DMS 273 treated with DMSO at 0.1 percent for 48 hours (cell line): ENCODE measurements at places on chromosomes 2 and 18.

GRCh38 chr18:77127769-77128671 is 4.6 kb downstream of the MBP start:
- DNase-seq, result peak; percentile 34

- DNase-seq, result no peak
Measured at GRCh38 chr2:171553858-171554257, 31.6 kb downstream of the CYBRD1 start.

- DNase-seq, result no peak
Measured at GRCh38 chr2:19102696-19103423, 255.6 kb downstream of the OSR1 start.

DNA sequence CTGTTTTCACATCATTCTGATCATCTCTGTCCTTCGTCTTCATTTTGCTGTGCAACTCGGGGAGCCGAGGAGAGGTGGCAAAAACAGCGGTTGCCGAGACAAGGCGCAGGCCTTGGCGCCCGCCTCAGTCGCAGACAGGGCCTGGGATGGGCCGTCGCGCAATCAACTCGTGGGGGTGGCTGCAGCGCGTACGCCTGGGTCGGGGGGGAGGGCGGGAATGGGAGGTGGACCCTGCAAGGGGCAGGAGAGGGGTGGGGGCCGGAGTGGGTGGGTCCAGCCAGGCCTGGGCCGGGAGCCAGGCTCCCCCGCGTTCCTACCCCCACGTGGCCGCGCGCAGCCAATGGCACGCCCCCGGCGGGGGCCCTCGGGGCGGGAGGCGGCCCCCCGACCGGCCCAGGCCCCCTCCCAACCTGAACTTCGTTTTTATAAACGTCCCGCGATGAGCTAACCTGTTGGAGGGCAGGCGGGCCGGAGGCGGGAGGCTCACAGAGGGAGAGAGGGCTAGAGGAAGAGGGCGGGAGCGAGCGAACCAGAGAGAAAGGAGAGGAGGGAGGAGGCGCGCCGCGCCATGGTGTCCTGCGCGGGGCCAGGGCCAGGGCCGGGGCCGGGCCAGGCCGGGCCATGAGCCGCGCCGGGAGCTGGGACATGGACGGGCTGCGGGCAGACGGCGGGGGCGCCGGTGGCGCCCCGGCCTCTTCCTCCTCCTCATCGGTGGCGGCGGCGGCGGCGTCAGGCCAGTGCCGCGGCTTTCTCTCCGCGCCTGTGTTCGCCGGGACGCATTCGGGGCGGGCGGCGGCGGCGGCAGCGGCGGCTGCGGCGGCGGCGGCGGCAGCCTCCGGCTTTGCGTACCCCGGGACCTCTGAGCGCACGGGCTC is at the start of gene HOXD13:
Gene HOXD13 (plus strand): TSS at position 452 of the 875 bp plus-strand sequence. CDS start 170 bp downstream, at position 622.
- peak; percentile 9 for DNase-seq

GRCh38 chr2:58138396-58139030 is 91.9 kb downstream of the VRK2 start:
- DNase-seq, result no peak

- DNase-seq, result no peak
Measured at GRCh38 chr18:2990956-2991640, 21.8 kb downstream of the LPIN2 start.

DNA sequence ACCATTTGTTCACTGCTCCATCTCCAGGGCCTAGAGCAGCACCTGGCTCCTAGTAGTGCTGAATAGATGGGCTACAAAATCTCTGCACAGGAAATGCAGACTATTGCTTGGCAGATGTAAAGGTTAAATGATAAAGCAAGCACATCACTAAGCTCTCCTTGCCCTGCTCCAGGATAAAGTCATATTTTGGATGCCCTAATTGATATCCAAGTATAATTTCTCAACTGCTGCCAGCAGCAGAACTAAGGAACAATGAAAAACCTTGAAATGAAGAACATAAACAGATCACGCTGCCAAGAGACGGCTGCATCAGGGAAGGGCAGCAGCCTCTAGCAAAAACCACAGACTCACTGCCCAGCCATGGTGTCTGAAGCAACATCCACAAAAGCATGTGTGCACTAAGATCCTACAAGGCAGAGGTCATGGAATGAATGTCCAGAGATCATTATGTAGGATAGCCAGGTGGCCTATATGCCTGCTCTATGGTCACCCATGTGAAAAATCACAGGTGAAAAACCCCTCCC is 134.7 kb downstream of the TMEM163 start:
- DNase-seq, result no peak

GRCh38 chr2:104040771-104041170 is 813.1 kb upstream of the POU3F3 start:
- DNase-seq, result no peak

DNA sequence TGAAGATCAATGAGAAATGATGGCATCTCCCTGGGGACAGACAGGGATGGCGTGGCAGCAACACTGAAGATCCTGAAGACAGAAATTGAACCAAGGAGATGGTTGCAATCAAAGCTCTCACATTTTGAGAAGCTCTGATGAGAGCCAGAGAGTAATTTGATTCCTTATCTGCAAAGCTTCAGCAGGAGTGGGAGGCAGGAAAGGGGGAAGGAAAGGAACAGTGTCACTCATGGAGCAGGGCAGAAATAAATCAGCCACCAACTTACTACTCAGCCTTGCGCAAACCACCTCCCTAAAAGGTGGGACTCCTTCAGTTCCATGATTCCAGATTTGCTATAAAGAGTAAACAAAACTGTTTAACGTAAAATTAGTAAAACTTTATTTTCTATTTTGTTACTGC is 119.2 kb downstream of the CACNB4 start:
- no peak for DNase-seq

GRCh38 chr2:5932556-5933469 is 240.6 kb downstream of the SOX11 start:
- no peak for DNase-seq

DNA sequence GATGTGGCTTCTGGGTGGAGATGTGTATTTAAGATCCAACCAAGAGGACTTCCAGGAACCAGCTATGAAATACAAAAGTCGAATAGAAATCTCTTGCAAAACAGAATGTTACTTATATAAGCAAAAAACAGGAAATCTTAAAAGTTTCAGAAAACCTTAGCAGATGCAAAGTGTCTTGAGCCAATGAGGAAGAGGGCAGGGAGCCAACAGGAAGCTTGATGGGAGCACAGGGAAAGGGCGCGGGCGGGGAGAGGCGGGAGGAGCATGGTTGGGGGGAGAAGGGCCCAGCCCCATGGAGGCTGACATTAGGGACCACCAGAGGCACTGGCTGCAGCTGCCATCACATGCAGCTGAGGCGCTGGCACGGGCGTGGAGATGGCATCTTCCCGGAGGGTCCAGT is 203.3 kb downstream of the SNTG2 start:
- DNase-seq, result no peak

DNA sequence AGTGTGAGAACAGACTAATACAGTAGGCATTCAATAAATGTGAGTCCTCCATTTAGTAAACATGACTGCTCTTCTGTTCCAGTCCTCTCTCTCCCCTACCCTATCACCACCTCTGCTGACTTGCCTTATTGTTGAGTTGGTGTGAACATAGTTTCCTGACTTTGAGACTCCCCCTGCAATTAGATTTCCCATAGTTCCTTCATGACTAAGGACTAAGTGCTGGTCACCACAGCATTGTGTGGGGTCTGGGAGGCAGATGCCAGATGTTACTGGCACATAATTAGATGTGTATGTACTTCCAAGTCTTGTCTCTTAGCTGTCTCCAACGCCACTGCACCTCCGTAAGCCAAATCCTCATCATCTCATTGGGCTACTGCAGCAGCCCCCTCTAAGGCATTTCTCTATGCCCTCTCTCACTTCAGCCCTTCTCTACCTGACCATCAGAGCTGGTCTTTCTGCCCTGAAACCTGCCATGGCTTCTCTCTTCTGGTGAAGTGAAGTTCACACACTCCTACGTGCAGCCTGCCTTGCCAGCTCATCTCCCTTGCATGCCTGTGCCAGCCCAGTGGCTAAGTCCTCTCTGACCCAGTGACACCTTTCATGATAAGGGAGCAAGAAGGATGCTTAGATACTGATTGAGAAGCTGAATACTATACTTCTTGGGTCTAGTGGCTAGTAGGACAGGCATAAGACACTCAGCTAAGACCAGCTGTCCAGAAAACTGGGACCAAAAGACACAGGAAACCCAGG is 81.6 kb upstream of the ALPP start:
- DNase-seq, result no peak

- DNase-seq, result no peak
Measured at GRCh38 chr2:45776160-45776955, 124.9 kb downstream of the PRKCE start.

DNA sequence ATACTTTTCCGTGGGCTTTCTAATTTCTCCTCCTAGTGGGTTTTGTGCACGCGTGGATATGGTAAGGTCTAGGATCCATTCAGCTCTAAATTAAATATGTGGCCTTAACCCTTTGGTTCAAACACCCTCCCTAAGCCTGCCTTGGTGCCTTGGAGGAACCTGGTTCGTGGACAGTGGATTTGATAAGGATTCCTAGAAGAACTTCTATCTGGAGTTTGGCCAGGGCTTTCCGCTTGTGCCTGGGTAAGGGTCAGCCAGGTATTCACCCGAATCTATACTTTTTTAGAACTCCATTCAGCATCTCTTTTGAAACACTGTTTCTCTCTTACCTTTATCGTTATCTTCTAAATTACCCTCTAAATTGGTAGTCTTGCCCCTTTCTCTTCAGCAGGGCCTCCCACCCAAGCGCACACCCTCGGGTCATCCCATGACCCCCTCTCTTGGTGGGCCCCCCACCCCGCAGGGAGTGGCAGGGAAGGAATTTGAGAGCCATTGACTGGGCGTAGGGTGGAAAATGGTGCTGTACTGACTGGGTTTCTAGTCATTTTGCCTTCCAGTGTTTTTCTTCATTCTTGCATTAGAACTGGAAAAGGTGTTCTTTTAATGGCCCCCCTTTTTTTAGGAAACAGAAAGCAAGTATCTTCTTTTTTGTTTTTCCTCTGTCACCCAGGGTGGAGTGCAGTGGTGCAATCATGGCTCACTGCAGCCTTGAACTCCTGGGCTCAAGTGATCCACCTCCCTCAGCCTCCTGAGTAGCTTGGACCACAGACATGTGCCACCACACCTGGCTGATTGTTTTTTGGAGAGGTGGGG is 1.8 kb downstream of the SOCS6 start:
- no peak for DNase-seq

- no peak for DNase-seq
Measured at GRCh38 chr2:168703926-168704325, 98.5 kb upstream of the NOSTRIN start.

DNA sequence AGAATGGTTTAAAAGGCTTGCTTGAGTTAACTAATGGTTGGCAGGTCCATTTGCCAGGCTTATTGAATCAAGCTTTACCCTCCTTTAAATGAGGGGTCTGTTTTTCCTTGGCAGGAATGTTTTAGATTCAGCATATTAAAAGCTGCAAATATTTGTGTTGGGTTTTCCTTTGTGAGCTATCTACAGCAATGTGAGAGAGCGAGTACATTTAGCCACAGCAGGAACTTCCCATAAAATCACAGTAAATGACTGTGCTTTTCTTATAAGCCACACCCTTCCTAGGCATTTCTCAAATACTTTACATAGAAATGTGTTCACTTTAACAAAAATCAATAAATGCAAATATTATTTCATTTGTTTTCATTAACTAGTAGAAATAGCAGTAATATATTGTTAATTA is 23.9 kb downstream of the CALCRL start:
- no peak for DNase-seq

- no peak for DNase-seq
Measured at GRCh38 chr2:8631465-8632005, 50.3 kb upstream of the ID2 start.

GRCh38 chr2:134713176-134713575 is 5.6 kb downstream of the TMEM163 start:
- DNase-seq, result no peak

- DNase-seq, result no peak
Measured at GRCh38 chr18:55356815-55357214, 231.2 kb downstream of the TCF4 start.

DNA sequence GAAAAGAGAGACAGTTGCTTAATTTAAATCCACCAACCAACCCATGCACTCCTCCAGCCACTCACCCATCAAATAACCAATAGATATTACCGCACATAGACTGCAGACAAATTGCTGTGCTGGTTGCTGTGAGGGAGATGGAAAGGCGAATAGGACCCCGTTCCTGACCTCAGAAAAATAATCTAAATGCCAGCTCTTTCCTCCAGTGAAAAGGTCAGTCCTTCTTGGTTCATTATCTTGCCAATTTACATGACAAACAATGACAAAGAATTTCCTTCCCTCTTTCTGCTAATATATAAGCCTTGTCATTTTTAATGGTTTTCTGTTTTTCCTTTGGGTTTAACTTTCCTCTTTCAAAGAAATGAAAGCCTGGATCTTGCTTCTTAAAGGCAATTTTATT is 61.6 kb downstream of the MEP1B start:
- DNase-seq, result no peak

- no peak for DNase-seq
Measured at GRCh38 chr2:240286596-240286995, 146.1 kb upstream of the OTOS start.

DNA sequence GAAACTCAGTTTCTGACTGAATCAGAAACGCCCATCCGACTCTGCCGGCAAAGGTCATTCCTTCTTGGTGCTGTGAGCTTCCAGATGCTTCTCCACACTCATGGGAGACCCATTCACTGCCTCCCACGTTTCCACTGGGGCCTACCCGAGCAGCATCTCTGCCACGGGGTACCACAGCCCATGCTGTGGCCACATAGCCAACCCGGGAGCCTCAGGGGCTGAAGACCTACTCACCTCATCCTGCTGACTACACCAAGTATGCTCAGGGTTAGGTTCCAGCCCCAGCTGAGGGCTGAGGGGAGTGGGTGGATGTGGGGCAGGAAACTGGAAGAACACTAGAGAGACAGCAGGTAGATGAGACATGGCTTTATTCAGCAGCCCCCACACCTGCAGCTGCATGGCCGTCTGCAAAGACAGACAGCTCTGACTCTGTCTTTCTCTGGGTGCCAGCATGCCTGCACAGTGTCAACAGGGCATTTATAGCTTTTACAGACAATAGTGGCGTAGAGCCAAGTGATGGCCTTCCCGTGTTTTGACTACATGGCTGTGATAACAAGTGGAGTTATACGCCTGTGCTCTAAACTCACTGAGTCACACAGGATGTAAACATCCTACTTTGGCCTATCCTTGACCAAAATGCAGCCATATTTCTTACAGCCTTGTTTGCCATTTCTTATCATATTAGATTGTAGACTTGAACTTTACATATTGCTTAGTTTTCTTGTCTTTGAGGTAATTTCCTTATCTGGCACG is 16.5 kb upstream of the KLHL23 start:
- no peak for DNase-seq

GRCh38 chr2:50865235-50865634 is 166.7 kb downstream of the NRXN1 start:
- no peak for DNase-seq

GRCh38 chr2:209141818-209142217 is 282.0 kb upstream of the MAP2 start:
- no peak for DNase-seq

- no peak for DNase-seq
Measured at GRCh38 chr2:148122788-148123187, 101.9 kb downstream of the MBD5 start.

- DNase-seq, result no peak
Measured at GRCh38 chr2:225996462-225996828, 596.9 kb downstream of the NYAP2 start.
